ENCODE measurements at places on chromosomes 12 and 14.

GRCh38 chr14:48788771-48789170 is 797.4 kb downstream of the RPS29 start:
- peaks cover 4% of the 10 kb centered on the region for H3K36me3 ChIP-seq
- no peak for DNase-seq
- no peaks in the 10 kb centered on the region for H3K27me3 ChIP-seq
- H3K27ac ChIP-seq, result no peak overlapping the region
- no peak overlapping the region for H3K4me3 ChIP-seq

DNA sequence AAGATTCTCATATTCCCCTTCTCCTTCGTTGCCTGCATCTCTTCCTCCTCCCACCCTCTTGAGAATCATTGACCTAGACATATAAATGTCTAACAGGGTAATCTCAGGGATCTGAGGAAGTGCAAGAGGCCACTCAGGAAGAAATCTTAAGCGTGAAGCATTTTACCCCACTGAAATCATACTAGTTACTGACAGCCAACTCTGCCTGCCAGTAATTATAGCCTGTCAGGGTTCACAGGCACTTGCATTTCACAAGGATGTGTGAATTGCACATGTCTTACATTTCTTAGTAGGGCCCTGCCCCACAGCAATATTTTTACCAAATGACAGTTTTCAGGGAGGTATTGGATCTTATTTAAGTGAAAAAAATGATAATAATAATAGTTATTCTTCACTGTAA is 127.2 kb downstream of the SLC15A5 start:
- H3K27me3 ChIP-seq, result no peaks in the 10 kb centered on the region
- H3K4me1 ChIP-seq, result no peaks in the 10 kb centered on the region
- no peaks in the 10 kb centered on the region for H3K36me3 ChIP-seq
- H3K27ac ChIP-seq, result no peak overlapping the region
- H3K4me3 ChIP-seq, result no peak overlapping the region

DNA sequence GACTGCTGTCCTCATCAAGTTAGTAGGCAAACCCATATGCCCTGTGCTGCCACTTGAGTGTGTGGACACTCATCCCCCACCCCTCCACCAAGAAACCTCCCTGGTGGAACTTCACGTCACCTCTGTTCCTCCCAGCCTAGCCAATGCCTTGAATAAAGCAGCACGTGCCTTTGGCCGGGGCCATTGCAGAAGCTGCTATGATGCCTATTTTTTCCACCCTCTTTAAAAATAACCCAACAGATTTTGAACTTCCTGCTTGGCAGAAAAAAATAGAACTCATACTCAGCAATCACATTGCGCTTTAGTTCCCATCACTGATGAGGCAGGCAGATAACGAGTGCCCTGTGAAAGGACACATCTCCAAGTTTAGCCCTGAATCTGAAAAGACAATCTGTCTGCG is 23.1 kb upstream of the PWP1 start:
- no peaks in the 10 kb centered on the region for H3K36me3 ChIP-seq
- no peaks in the 10 kb centered on the region for H3K4me1 ChIP-seq
- no peak for DNase-seq
- H3K4me3 ChIP-seq, result no peak overlapping the region
- H3K27me3 ChIP-seq, result peaks cover 31% of the 10 kb centered on the region
- H3K27ac ChIP-seq, result no peak overlapping the region

GRCh38 chr12:16608946-16609539 is 3.1 kb upstream of the LMO3 start:
- no peak overlapping the region for H3K4me3 ChIP-seq
- H3K27me3 ChIP-seq, result peaks cover 23% of the 10 kb centered on the region
- no peaks in the 10 kb centered on the region for H3K4me1 ChIP-seq
- H3K27ac ChIP-seq, result no peak overlapping the region
- no peaks in the 10 kb centered on the region for H3K36me3 ChIP-seq
- DNase-seq, result no peak
